ENCODE measurements at places on chromosomes 11 and 22.

GRCh38 chr11:66408488-66409214 is 12.2 kb upstream of the NPAS4 start:
- peak; percentile 84 for DNase-seq

DNA sequence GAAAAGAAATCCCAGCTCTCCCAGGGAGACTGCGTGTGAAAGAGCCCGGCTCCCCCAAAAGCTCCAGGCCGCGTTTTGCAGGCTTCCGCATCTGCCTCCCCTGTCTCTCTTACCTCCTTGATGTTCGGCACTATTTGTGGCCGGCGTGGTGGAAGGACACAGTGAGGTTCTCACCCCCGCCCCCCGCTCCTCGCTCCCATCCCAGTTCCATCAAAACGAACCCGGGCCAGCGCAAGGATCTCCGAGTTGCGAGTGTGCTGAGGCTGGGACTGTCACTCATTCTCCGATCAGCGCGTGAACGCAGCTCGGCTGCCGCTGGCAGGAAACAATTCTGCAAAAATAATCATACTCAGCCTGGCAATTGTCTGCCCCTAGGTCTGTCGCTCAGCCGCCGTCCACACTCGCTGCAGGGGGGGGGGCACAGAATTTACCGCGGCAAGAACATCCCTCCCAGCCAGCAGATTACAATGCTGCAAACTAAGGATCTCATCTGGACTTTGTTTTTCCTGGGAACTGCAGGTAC is at the start of gene NCAM1:
TSS of gene NCAM1 (plus strand) at position 275 of the 523 bp plus-strand sequence.
- DNase-seq, result peak; percentile 69

DNA sequence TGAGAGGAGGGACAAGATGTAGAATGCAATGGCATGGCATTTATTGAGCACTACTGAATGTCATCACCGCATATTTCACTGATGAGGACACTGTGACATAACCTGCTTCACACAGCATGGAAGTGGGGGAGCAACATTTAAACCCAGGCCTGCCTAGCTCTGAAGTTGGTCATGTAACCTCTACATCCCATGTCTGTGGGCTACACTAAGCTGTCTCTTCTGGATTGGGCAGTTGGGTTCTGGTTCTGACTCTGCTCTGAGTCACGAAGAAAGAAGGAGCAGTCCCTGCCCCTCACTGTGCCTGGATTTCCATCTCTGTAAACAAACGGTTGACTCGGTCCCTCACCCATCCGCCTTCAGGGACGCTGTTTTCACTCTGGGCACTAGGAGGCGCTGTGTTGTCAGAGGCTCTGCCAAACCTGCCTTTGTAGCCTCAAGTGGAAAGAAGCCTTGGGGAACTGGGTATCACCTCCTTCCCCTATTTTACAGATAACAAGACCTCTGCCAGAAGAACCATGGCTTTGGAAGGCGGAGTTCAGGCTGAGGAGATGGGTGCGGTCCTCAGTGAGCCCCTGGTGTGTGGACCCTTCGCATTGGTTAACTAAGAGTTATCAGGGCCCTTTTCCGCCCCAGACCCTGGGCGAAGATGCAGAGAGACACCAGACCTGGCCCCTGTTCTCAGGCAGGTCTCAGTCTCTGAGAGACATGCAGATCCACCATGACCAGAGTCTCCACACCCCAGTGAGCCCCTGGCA is 12.7 kb upstream of the ARHGEF17 start:
- peak; percentile 30 for DNase-seq

DNA sequence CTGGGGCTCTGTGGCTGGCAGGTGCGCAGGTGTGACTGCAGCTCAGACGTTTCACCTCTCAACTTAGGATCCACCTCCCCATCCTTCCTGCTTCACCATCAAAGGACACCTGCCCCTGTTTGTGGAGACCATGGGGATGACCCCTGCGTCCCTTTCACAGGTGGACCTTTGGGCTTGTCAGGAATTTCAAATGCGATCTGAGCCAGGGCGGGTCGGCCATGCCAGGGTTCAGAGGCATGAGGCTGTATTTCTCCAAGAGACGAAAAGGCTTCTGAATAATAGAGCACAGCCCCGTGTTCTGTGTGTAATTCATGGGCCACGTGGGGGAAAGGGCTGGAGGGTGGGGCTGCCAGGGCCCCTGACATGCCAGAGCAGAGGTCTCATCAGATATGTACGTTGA is 668.0 kb downstream of the BRD1 start:
- no peak for DNase-seq

- DNase-seq, result no peak
Measured at GRCh38 chr11:67397536-67397935, 4.1 kb downstream of the PPP1CA start.

GRCh38 chr22:38186429-38186828 is 4.8 kb upstream of the PLA2G6 start:
- DNase-seq, result no peak

DNA sequence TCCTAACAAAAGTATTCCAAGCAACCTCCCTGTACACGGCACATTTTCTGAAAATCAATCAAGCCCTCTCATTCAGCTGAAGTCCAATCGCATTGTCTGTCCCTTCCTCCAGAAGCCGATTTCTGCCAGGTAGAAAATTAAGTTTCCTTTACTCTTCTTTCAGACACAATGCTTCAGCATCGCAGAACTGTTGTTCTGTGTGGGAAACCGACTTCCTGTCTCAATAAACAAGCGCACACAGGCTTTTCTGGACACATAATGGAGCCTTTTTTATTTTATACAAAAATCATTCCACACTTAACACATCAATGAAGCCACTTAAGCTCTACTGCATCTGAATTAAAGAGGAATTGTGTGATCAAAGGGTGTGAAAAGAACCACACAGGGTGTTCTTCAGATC is 75.6 kb downstream of the BLID start:
- DNase-seq, result no peak

DNA sequence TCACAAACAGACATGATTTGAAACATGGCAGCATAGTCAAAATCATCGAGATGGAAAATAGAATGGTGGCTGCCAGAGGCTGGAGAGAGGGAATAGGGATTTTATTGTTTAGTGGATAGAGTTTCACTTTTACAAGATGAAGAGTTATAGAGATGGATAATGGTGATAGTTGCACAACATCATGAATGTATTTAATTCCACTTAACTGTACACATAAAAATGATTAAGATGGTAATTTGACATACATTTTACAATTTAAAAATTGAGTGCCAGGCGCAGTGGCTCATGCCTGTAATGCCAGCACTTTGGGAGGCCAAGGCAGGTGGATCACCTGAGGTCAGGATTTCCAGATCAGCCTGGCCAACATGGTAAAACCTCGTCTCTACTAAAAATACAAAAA is 21.2 kb downstream of the TTC28 start:
- no peak for DNase-seq

DNA sequence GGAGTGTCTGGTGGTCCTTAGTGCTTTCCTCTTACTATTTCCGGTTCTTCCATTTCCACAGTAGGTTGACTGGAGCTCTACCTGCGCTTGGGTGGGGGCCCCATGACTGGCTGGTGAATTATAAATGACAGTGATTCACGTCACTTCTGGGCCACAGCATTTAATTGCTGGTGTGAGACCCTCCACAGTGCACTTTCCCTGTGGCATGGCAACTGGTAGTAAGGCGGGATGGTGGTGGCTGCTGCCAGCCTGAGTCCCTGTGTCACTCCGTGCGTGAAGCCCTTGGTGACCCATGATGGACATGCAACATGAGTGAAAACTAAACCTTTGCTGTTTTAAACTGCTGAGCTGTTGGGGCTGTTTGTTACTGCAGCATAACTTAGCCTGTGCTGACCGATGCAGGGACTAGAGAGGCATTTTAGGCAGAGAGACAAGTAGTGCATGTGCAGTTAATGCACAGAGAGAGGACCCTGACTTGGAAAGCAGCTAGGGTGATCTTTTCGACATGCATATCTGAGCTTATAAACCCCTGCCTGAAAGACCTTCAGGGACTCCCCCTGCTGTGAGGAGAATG is 3.1 kb downstream of the PRDM11 start:
- no peak for DNase-seq

DNA sequence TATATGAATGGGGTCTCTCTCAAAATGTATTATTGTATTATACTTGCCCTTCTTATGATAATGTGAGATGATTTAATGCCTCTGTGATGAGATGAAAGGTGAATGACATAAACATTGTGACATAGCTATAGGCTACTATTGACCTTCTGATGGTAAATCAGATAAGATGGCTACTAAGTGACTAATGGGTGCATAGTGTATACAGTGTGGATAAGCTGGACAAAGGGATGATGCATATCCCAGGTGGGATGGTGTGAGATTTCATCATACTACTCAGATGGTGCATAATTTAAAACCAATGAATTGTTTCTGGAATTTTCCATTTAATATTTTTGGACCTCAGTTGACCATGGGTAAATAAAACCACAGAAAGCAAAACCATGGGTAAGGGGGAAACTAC is 243.5 kb downstream of the SBF2 start:
- DNase-seq, result no peak

- DNase-seq, result peak; percentile 11
Measured at GRCh38 chr11:65779919-65780769, 632 bp downstream of the AP5B1 start.

DNA sequence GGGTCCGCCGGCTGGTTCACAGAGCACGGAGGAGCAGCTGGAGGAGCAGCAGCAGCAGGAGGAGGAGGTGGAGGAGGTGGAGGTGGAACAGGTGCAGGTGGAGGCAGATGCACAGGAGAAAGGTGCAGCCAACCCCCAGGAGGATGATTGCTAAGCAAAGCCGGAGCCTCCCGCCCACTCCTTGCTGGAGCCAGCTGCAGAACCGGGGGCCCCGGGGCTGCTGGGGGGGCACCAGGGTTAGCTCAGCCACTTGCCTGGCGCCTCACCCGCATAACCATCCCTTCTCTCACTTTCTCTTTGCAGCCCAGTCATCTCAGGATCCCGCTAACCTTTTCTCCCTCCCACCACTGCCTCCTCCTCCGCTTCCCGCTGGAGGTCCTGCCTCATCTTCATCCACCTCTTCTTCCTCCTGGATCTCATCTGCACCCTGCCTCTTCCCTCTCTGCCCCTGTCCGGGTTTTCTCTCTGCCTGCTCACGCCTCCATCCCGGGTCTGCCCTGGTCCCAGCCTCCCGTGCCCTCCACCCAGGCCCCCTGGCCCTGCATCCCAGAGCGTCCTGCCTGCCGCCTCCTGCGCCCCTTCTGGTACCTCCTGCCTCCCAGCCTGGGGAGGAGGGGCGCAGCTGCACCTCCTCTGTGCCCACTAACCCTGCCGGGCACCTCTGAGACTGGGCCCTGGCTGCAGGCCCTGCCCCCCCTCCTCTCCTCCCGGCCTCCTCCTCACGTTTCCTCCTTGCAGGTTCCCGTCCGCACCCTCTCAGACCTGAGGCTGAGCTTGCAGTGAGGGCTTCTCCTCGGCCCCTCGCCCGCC is 9.5 kb downstream of the KCTD17 start:
- DNase-seq, result no peak

GRCh38 chr11:77512092-77512491 is 38.2 kb upstream of the PAK1 start:
- no peak for DNase-seq

DNA sequence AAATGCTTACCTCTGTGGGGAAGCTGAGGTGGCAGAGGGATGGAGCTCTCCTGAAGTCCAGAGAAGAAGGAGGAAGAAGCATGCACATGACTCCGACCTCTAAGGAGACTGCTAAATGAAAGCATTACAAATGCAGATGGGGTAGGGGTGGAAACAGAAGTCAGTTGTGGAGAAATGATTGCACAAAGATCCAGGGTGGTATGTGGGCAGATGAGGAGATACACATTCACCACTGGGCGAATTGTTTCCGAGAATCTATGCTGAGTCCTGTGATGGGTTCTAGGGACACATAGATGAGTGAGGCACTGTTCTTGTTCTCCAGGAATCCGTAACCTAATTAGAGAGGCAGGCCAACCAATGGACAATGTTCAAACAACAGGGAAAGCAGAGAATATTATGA is 188.9 kb upstream of the ZBED5 start:
- DNase-seq, result no peak

DNA sequence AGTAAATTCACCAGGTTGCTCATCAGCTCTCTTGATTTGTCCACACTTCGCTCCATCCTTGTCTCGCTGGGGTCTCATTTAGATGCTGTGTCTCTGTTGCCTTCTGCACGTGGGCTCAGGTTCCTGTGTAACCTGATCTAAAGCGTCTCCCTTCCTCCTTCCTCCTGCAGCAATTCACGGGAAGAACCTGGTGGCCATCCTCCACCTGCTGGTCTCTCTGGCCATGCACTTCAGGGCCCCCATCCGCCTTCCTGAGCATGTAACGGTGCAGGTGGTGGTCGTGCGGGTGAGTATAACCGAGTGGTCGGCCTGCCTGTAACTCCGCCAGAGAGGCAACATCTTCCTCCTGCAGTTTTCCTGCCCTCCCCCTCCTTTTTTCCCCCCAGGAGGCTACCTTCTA is 48.0 kb upstream of the PARVG start:
- DNase-seq, result no peak

DNA sequence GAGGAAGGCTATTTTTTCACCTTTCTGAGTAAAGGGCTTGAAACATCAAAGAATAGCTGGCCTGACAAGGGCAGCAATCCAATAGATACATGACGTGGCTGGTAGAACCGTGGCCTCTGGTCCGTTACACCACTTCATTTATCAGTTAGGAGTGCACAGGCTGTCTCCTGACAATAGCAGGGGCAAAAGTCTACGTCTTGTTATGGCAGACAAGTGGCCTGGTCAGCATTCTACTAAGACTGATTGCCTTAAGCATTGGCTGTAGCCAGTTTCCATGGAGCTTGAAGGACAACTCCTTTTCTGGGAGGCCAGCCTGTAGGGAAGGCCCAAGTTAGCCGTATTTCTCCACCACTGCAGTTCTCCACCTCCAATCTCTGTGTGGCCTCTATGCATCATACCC is 9.2 kb upstream of the GDPD4 start:
- DNase-seq, result no peak

DNA sequence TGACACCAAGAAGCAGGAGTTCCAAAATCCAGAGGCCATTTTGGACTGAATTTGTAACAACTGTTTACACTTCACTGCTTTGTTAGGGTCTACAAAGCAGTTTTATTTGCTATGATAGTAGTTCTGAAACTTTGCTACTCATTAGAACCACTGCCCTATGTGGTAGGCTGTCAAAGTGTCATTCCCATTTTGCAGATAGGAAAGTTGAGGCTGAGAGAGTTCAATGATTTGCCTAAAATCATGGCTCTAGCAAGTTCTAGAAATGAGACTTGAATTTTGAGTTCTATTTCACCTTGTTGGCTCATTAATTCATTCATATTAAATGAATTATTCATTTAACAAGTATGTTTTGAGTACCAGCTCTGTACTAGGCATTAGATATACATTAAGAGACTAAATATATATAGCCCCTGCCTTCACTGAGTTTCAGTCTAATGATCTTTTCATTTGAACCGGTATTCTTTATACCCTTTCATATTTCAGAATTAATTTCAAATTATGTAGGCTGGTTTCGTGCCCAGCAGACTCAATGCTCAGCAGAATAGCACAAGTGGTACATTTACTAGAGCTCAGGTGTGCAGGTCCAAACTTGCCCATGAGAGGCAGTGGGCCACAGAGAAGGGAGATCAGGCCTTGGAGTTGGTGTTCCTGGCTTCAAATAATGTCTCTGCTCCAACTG is 93.5 kb downstream of the ME3 start:
- no peak for DNase-seq

All from NCI-H2107 (cell line).